ENCODE measurements at places on chromosomes 7 and 10.

DNA sequence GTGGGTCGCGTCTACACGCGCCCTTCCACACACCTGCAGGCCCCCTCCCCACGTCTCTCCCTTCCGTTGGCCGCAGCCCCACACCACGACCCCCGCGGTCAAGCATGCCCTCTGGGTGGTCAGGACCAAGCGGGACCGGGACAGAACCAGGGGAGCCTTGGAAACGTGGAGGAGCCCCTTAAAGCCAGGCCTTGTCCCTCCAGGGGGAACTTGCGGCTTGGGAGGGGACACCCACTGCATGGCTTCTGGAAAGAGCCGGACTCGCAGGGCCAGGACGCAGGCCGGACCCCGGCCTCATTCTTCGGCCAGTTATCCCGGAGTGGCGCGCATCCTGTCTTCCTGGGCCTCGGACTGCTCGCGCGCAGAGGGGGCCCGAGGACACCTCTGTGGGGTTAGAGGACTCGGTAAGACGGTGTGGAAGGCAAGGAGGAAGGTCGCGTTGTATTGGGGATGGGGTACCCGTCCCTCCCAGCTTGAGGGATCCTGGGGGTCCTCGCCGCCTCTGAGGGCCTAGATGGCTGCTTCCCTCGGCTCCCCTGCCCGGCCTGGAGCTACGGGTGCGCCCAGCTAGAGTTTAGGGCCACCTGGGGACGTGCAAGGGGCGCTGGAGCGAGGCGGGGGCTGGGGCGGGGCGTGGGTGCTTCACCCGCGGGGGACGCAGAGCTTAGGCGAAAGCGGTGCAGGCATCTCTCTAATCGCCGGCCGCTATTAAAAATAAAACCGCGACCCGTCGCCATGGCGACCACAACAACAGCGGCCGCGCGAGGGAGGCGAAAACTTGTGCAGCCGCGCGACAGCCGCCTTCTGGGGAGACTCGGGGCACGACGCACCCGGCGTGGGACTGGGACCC lies 1.8 kb upstream of the PDGFA start:
- DNase-seq = no peak

DNA sequence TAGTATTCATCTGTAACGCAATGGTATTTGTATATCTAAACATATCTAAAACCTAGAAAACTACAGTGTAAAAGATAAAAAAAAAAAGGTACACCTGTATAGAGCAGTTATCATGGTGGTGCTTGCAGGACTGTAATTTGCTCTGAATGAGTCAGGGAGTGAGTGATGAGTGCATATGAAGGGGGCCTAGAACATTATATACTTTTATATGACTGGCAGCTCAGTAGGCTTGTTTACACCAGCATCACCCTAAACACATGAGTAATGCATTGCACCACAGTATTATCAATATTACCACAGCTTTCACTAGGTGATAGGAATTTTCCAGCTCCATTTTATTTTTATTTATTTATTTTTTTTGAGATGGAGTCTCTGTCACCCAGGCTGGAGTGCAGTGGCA lies 40.8 kb downstream of the TRIM24 start:
- no peak for DNase-seq

- peak; percentile 55 for DNase-seq
These were observed 42.7 kb upstream of the CHST3 start for GRCh38 chr10:71921324-71922027.

DNA sequence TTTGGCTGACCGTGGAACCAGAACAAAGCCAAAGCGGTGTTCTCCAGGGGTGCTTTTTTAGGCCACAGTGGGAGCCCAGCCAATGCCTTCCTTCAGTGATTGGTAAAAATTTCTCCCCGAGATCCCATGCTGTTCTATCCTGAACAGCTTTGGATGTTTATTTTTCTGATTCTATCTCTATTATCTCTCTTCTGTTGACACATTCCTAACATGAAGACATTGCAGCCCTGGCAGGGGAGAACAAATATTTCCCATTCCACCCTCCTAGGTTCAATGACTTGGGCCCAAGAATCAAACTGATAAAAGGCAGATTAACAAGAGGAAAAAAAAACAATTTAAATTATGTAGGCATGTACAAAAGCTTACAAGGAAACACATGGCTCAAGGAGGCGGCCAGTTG lies 162.7 kb downstream of the PFKFB3 start:
- no peak for DNase-seq

DNA sequence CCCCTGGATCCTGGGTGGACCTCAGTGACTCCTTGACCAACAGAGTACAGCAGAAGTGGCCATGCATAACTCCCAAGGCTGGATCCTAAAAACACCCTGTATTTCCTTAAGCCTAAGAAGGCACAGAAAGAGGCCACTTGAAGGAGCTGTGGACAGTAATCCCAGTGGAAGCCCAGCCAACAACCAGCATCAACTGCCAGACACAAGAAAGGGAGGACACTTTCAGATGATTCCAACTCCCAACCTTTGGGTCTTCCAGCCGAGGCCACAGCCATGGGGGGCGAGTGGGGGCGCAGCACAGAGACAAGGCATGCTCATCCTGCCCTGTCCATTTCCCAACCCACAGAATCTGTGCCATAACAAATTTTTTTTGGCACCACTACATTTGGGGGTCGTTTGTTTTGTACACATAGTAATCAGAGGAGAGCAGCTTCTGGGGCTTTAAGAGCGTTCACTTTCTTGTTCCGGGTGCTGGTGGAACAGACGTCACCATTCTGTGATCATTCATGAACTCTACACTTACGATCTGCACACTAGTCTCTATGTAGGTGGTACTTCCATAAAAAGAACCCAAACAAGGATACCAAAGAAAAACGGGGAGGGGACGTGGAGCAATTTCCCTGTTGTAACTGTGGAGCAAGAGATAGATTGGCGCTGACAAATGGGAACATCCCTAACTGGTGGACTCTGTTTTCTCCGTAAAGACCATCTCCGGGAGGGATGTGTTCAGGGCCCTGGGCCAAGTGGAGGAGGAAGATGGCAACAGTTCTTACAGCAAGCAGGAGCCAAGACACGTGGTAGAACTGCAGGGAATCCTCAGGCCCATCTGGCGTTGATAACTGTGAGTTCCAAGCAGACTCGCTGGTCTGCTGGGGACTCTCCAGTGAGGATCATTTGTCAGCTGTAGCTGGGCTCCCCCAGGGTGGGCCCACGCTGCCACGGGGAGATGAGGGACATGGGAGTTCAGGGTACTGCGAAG lies 6.0 kb upstream of the SLC29A3 start:
- DNase-seq = peak; percentile 91

GRCh38 chr7:78018641-78019446 lies 220.3 kb downstream of the PHTF2 start:
- no peak for DNase-seq

DNA sequence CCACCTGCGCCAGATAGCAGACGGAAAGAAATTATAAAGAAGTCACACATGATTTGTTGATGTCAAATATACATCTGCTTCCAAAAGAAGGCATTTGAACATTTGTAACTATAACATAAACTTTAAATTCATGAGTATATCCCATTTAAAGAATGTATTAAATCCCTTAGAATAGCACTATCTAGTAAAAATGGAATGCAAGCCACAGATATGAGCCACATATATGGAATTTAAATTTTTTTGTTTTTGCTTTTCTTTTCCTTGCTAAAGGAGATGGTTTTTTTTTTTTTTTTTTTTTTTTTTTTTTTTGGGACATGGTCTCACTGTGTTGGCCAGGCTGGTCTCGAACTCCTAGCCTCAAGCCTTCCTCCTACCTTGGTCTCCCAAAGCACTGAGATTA lies 730.8 kb downstream of the PHTF2 start:
- DNase-seq = no peak

DNA sequence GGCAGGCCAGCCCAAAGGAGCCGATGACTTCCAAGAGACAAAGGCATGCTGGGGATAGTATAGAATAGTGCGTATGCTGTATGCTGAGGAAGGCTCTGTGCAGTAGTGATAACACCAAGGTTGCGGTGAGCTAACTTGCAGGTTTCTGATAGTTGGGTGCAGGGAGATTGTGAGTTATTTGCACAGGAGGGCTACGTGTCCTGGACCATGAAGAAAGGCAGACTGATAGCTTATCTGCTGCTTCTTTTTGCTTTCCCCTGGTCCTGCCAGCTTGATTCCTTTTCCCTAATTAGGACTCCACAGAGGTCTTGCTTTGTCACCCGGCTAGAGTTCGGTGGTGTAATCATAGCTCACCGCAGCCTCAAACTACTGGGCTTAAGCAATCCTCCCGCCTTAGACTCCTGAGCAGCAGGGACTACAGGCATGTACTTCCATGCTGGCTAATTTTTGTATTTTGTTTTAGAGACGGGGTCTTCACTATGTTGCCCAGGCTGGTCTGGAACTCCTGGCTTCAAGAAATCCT lies 43.9 kb upstream of the ARHGAP12 start:
- DNase-seq = no peak

- DNase-seq = no peak
These were observed 270.6 kb upstream of the MAGI2 start for GRCh38 chr7:79723833-79724618.

- no peak for DNase-seq
These were observed 183.1 kb downstream of the CHN2 start for GRCh38 chr7:29377718-29378117.

DNA sequence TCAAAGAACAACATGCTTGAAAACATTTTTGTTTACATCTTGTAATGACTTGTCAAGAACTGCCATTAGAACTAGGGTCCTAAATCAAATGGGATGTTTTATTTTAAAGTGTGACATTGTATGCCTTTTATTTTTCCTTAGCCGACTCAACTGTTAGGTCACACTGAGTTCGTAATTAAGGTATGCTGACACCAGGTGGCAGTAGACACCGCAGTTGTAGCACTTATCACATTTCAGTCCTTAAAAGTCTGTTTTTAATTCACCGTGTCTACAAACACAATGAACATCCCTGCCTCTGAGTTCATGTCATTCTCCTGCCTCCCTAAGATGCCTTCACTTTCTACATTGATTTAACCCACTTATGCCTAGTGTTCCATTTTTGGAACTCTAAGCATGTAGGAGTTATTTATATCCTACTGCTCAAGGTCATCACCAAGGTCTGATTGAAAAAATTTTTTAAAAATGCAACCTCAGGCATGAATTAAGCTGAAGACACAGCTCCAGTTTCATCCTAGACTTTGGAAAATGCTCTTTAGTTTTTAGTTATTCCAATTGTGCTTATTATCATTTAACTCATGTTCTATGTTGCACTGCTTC lies 186.1 kb downstream of the BMPER start:
- no peak for DNase-seq

DNA sequence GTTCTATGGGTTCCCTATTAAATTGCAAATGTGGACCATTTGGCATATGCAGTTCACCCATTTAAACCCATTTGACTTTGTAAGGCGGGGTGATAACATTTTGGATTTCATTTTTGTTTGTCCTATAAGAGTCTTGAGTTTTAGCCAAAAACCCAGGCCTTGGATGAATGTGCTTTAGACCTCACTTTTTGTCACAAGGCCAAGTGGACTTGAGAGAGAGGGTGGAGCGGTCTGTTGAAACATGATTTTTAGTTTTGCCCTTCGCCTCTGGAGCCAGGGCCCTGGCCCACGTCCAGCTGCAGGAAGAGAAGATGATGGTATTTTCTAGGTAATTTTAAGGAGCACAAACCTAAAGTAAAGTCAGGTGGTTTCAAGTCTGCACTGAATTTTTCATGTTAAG lies 260.1 kb downstream of the SLC25A13 start:
- no peak for DNase-seq

- DNase-seq = no peak
These were observed 302.9 kb upstream of the ZMIZ1 start for GRCh38 chr10:78765726-78766335.

- DNase-seq = no peak
These were observed 168.2 kb downstream of the NRF1 start for GRCh38 chr7:129779602-129780256.

DNA sequence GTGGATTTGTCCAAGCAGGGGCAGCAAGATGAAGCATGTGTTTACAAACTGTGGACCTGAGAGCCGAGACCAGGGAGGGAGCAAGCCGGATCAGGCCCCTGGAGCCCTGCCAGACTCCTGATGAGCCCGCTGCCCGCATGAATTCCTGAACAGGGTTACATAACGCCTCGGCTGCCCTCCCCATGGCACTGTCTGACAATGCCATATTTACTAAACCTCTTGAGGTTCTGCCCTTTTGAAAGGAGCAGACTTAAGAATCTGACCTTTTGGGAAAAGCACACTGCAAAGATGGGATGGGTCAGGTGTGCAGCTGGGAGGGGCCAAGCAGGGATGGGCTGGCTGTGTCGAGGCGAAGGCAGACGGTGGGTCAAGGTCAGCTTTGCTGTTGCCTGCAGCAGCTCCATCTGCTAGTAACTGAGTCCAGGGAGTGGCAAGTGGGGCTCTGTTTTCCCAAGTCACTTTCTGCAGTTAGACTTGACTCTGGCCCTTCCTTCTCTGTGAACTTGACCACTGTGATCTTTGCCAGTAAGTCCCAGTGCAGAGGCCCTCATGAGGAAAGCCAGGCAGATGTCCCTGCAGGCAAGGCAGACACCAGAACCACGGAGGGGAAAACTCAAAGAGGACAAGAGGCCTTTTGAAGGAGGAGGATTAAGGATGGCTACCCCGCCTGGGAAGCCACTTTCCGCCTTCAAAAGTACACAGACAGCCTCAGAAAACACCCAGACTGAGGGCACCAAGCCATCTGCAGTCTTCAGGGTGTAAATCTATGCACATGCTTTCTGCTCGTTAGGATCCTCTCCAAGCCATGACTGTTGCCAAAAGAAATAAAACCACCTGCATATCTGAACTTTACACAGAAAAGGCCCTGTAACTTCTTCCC lies 175.8 kb downstream of the TNS3 start:
- DNase-seq = no peak

GRCh38 chr7:1329966-1330800 lies 97.5 kb downstream of the UNCX start:
- no peak for DNase-seq

- DNase-seq = no peak
These were observed 61.7 kb upstream of the TES start for GRCh38 chr7:116148626-116149025.

DNA sequence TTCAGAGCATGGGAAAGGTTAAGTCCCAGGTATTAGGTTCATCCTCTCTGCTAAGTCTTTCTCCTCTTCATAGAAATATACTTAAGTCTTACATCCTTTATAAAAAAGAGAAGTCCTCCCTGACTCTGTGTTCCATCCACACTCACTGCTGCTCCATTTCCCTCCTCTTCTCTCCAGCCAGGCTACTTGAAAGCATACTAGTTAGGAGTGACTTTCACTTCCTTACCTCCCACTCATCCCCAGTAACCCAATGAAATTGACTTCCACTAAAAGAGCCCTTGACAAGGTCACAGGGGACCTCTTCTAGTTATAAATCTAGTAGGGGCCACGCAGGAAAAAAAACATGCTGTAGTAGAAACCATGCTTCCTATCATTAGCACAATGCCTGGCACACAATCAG lies 133.1 kb upstream of the AGK start:
- no peak for DNase-seq

DNA sequence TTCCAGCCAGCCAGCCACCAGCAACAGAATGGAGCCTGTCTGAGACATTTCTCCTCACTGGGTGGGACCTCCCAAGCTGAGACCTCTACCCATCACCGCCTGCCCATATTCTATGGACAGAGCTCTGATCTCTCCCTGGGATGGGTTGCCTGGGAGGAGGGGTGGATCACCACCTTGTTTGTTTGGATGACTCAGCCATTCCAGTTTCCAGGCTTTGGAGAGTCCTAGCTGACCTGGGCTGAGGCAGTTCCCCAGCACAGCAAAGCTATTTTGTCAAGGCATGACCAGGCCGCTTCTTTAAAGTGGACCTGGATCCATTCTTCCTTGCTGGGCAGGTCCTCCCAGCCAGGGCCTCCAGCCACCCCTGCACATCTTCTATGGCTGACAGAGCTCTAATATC lies 982.3 kb downstream of the DNAJB9 start:
- DNase-seq = no peak

GRCh38 chr10:98296524-98296923 lies 28.5 kb upstream of the LOXL4 start:
- no peak for DNase-seq

- no peak for DNase-seq
These were observed 720.2 kb upstream of the FZD8 start for GRCh38 chr10:36362257-36362656.
